ENCODE measurements at places on chromosomes 16 and 17. TPM values are rescaled to one million over a fixed set of nuclear protein-coding genes. Genes with fewer than 3 reads are reported as not detected.

GRCh38 chr17:80619535-80620235 is 75.0 kb downstream of the RPTOR start:
- DNase-seq = no peak

GRCh38 chr16:66197668-66198278 is 168.7 kb upstream of the CDH5 start:
- DNase-seq = no peak

DNA sequence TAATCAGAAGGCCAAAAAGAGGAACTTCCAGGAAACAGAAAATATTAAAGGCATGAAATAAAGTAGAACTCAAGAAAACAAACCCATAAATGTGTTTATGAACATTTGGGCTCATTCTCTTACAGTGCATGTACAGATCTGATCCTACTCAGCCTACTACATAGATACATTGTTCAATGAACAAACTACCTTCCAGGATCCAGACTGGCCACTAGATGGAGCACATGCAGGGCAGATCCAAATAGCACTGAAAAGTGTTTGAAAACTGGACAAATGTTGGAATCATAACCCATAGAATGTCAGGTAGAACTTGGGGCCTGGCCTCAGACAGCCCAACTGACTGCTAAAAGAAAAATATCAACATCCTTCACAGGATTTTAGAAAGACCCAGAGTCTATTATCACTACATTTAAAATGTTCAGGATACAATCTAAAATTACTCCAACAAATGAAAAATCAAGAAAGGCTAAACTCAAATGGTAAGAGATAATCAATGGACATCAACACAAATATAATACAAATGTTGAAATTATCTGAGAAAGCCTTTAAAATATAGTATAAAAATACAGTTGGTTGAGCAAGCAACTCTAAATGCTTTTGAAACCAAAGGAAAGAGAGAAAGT is 122.4 kb upstream of the NUDT7 start:
- peak; percentile 9 for DNase-seq

DNA sequence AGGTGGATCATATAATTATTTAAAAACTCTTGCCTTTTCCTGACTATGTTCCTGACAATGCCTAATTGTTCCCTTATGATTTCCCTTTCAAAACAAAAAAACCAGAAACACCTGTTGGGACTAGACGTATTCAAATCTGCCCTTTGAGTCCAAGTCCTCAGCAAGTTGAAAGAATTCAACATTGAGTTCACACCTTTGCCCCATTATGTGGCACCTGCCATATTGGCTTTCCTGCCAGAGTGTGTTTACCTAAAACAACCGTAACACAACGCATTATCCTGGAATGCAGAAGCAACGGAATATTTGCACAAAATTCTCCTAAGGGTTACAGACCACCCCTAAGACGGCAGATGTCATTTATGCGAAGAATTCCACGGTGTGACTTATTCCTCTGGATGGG is 105.9 kb downstream of the ZFHX3 start:
- DNase-seq = no peak

DNA sequence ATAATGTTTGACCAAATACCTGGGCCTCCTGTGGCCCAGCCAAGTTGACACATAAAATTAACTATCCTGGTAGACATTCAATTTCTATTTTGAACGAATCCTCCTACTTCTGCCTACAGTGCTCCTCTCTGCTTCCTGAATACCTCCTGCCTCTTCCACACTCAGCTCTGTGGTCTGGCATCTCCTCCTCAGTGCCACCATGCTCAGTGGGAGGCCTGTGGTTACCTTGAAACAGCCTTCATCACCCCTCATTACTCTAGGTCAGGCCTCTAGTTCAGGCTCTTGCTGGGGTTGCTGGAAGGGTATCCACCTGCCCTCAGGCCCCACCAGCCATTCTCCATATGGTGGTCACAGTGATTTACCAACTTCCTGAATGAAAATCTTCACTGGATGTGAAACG is 5.1 kb downstream of the LYRM9 start:
- no peak for DNase-seq

GRCh38 chr17:59643159-59644140 is 23.8 kb downstream of the CLTC start:
- DNase-seq = peak; percentile 67

DNA sequence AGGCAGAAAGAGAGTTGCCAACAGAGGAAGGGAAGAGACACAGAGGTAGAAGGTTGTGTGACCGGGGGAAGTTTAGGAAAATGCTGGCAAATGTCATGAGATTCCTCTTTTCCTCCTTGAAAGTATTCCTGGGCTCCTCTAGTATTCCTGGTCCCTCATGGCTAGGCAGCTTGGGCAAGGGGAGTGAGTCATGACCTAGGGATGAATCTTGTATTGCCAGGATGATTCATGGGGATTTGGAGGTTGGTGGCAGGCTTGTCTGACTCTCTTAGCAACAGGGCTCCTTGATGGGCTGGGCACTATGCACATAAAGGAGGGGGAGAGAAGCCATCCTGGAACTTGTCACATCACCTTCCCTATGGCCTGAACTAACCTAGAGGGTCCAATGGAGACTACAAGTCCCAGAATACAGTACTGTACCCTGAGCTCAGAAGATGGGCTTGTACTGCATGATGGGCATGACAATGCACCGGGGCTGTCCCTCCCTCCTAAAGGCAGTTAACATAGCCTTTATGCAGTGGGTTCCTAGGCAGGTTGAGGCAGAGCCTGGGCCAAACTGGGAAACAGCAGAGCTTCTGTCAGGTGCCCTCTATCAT is 2.1 kb upstream of the SEZ6 start:
- DNase-seq = peak; percentile 54

GRCh38 chr17:54903375-54903774 is 2.7 kb downstream of the TOM1L1 start:
- DNase-seq = no peak

DNA sequence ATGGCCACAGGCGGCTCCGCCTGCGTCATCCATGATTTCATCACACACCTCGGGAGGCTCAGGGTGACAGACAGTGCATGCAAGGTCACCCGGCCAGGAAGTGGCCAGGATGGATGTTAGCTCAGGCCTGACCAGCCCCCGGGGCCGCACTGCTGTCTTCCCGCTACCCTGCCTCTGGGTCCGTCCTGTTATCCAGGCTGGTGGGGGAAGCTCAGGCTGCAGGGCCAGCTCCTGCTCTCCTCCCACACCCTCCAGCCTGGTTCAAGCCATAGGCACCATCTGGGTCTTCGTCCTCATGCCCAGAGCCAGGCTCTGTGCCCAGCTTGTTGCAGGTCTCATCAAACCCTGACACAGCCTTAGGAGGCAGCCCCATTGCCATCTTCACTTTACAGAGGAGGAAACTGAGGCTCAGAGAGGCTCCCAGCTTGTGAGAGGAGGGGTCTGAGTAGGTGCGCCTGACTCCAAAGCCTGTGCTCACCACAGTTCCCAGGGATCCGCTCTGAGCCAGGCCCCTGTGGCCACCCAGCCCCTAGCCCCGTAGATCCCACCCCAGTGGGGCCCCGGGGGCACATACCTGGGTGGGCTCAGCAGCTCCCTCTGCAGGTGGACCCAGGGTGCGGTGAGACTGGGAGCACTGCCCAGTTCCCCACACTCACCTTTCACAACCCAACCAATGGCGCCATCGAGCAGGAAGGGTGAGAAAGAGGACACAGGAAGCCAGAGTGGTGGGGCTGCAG is 412 bp upstream of the ADGRG3 start:
- no peak for DNase-seq

DNA sequence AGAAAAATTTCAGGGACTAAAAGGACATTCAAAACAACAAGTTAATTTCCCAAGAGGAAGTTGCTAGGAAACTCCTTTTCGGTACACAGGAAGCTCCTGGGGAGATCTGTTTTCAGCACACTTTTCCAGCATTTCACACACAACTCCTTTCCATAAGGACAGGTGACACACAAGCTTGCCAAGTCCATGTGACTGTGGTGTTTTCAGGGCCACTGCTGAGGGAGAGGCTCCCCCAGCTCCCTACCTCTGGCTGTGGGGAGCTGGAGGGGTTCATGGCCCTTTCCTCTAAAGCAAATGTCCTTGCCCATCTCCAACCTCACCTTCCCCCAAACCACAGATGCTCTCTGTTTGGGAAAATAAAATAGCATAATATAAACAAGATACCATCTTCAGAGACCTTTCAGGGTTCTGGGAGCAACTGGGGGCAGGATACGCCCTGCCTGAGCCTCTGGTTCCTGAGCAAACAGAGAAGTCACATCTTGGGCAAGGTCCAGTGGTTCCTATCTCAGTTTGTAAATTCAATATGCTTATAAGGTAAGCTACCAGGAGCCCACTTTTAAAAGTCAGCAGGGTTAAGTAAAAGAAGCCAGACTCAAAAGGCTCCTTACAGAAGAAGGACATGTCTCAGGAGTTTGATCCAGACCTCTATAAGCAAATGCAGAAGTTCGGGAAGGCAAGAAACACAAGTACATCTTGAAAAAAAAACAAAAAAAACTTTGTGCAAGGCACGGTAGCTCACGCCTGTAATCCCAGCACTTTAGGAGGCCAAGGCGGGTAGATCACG is 3.0 kb downstream of the PDZD9 start:
- no peak for DNase-seq

DNA sequence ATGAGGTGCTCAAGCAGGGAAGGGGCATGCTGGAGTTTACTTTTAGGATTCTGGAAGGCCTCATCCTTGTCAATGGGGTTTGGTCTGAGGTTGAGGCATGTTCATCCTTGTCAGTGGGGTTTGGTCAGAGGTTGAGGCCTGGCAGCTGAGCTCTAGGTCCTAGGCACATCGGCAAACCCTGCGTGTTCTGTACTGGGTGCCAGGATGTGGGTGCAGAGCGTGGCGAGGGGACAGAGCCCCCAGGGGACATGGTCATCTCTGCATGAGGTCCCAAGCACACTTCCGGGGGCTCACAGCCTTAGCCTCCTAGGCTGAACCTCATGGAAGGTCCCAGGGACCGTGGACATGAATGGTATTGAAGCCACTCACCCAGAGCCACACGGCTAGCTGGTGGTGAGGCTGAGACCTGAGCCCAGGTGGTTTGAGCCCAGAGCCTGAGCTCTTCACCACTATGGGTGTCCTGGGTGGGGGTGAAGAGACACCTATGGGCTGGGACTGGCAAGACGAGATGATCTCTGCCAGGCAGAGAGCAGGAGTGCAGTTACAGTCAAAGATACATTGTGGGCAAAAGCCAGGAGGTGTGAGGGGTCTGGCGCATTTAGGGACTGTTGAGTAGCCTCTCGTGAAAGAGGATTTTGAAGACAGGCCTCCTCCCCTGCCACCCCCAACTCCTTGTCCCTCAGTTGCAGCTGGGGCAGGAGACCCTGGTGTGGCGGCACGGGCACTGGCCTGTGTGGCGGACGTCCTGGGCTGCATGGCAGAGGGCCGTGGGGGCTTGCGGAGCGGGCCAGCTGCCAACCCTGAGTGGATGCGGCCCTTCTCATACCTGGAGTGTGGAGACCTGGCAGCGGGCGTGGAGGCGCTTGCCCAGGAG is 19.3 kb downstream of the FCSK start:
- DNase-seq = no peak

DNA sequence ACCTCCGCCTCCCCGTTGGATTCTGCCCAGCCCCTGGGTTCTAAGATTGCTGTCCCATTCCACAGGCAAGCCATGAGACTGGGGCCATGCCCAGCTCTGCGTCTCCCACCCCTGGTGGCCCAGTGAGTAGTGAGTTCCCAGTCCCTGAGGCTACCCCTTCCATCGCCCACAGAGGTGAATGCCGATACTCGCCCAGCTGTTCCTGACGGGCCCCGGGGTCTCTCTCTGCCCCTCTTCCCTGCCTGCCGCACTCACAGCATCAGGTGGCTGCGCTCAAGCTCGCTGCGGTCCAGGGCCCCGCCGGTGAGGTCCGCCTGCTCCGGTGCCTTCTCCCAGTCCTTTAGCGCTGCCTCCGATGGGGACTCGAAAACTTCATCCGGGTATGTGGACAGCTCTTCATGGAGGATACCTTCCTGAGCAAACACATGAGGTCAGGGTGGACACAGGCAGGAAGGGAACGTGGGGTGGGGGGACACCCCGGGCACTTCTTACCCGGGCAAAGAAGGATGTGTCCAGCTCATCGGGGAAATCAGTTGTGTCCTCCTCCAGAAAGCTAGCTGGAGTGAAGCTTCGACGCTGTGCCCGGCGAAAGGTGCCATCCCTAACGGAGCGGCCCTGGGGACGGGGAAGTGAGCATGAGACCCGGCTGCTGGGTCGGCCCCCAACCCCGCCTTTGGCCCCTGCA is 8.8 kb downstream of the SNRNP25 start:
- no peak for DNase-seq

DNA sequence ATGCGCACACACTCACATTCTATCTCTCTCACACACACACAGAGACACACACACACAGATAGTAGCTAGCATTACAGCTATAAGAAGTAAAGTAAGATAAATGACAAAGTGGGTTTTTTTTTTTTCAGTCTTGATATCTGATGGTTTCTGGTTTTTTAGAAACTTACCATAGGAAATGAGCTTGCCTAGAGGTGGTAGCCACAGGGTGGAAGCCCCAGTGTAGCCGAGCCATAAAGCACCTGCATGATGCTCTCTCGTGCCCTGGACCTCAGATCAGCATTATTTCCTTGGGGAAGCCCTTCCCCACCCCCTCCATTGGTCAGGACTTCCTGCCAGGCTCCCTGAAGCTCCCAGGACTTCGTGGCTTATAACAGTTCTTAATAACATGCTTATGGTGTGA is 264.3 kb upstream of the C16orf82 start:
- no peak for DNase-seq

DNA sequence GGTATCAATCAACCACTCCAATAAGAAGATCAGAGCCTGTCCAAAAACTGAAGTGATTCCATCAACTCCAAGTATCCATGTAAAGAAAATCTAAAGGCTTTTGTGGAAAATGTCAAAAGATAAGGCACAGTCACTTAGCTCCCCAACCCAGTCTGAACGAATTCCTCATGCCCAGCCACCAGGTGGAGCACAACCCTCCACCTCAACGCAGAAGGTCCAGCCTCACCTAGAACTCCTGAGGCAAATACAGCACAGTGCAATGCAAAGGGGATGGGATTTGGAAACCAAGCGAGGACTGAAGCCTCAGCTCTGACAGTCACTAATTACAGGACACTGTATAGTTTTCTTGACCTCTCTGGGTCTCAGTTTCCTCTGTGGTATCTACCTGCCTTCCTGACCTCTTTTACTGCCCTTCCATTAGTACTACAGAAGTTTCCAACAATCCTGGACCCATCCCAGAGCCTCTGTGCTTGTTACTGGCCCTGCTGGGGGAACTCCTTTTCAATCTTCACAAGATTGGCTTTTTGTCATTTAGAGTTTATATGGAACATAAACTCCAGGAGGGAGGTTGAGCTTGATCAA is 2.0 kb downstream of the NCBP3 start:
- peak; percentile 7 for DNase-seq

GRCh38 chr16:84891149-84891795 is 71.5 kb downstream of the CRISPLD2 start:
- DNase-seq = no peak

GRCh38 chr16:4927661-4928060 is 9.3 kb downstream of the PPL start:
- DNase-seq = no peak

- DNase-seq = peak; percentile 96
Measured at GRCh38 chr17:71438631-71439146, 682.1 kb upstream of the SOX9 start.

GRCh38 chr17:11264183-11264871 is 23.3 kb downstream of the SHISA6 start:
- DNase-seq = no peak

- no peak for DNase-seq
Measured at GRCh38 chr16:1155353-1156054, 2.6 kb downstream of the CACNA1H start.

GRCh38 chr16:76081967-76082366 is 195.2 kb upstream of the CNTNAP4 start:
- no peak for DNase-seq

GRCh38 chr16:12802048-12802447 is 1.6 kb downstream of the CPPED1 start:
- DNase-seq = no peak

The CACNA1G gene
- 0.05 TPM for total RNA-seq

The PDILT gene
- total RNA-seq = not detected

The CES1 gene
- not detected for total RNA-seq

The OGFOD3 gene
- 31.6 TPM for total RNA-seq

The USP22 gene
- total RNA-seq = 234 TPM

The SOX15 gene
- 0.79 TPM for total RNA-seq
